Fibroblast of skin of left biceps (primary cell): ENCODE measurements at places on chromosomes 4 and X.

DNA sequence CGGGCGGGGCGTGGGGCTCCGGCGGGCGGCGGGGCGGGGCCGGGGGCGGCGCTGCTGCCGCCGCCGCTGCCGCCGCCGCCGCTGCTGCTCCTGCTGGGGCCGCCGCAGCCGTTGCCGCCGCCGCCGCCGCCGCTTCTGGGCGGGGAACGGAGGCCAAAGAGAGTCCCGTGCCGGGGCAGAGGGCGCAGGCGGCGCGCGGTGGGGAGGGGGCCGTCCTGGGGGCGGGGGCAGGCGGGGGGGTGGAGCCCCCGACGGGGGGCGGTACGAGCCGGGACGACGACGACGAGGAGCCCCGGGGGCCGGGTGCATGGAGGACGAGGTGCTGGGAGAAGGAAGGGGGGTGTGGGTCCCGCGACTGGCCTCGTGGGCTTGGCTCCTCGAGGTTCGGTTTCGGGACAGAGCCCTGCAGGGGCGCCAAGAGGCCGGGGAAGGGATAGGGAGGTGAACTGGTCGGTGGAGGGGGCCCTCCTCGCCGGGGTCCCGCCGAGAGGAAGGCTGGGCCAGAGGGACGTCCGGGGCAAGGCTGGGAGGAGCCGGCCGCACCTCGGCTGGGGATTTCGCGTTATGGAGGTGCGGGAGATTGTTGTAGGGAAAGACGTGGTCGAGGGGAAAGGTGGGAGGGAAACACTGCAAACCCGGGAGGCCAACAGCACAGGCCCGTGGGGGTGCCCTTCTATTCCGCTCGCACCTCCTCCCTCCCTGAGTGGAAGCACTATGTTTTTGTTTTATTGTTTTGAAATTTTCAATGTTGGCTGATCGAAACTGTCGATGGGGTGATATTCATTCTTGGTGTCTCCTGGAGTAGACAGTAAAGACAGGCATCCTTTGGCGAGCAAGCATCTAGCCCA lies 1.9 kb downstream of the BCORL1 start:
- no peak for DNase-seq

DNA sequence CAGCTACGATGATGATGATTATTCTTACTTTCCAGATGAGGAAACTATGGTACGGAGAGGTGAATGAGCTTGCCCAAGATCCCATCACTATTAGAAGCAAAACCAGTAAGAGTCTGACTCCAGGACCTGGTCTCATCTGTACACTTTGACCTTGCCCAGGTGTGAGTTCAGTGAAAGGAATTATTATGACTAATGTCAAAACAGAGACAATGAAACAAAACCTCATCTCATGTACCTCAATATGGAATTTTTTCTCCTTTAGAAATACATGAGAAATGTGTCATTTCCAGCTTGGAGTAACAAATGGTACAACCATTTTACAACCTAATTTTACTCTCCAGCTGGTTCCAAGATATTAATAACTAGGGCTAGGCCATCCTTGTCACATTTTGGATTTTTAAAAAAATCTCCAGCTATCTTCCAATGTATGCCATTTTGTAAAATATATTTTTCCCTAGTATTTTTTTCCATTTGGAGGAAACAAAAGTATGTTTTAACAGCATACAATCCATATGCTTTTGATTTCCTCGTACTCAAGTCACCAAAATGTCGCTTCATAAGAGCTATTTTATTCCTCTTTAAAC lies 213.8 kb downstream of the PTTG2 start:
- no peak for DNase-seq

- DNase-seq, result no peak
Observed at GRCh38 chr4:122930862-122931261, 8.5 kb upstream of the NUDT6 start.

- no peak for DNase-seq
Observed at GRCh38 chr4:94372228-94372978, 29.8 kb upstream of the HPGDS start.

GRCh38 chr4:86159216-86159615 lies 200.6 kb downstream of the MAPK10 start:
- no peak for DNase-seq

GRCh38 chr4:7285244-7286094 lies 93.1 kb downstream of the SORCS2 start:
- DNase-seq, result no peak

DNA sequence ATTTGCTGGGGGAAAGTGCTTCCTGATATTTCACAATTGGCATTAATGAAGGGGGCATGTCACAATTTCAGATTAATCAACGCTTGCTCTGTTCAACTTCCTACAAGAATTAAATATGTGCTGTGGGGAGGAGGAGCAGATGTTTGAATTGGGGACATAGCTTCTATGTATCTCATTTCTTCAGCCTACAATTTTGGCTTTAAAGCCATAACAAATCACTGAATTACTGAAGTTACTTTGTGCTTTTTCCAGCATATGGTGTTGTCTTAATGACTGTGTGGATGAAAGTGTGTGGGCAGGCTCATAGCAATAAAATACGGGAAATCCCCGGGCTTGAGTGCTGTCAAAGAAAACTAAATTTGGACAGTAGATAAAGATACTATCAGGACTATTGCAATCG lies 813 bp downstream of the TLR7 start:
- no peak for DNase-seq

DNA sequence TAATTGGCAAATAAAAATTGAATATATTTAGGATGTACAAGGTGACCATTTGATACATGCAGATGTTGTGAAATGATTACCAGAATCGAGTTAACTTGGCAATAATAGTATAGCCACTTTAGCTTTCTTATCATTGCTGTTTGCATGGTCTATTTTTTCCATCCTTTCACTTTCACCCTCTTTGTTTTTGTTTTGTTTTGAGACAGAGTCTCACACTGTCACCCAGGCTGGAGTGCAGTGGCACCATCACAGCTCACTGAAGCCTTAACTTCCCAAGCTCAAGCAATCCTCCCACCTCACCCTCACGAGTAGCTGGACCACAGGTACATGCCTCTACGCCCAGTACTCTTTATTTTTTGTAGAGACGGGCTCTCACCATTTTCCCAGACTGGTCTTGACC lies 218.6 kb upstream of the ADGRL3 start:
- DNase-seq, result no peak

DNA sequence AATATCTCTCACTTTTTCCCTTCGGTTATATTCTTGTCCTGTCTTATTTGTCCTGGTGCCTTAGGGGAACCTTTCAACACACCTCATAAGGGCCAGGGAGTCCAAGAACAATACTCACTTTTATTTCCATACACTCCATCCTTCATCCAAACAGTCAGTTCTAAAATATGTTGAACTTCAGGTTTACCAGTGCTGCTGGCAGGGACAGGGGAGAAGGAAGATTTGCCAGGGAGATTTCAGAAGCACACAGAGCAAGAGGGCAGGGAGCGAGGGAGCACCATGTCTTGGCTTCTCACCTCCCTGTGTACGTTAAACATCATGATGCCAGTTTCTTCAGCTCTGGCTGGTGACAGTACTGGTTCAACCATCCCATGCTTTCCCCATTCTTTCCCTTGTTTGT lies 631.1 kb upstream of the FAT1 start:
- DNase-seq, result no peak

GRCh38 chr4:37400241-37400881 lies 155.8 kb downstream of the NWD2 start:
- DNase-seq, result no peak

- no peak for DNase-seq
Observed at GRCh38 chr4:8853249-8853648, 18.4 kb downstream of the HMX1 start.

DNA sequence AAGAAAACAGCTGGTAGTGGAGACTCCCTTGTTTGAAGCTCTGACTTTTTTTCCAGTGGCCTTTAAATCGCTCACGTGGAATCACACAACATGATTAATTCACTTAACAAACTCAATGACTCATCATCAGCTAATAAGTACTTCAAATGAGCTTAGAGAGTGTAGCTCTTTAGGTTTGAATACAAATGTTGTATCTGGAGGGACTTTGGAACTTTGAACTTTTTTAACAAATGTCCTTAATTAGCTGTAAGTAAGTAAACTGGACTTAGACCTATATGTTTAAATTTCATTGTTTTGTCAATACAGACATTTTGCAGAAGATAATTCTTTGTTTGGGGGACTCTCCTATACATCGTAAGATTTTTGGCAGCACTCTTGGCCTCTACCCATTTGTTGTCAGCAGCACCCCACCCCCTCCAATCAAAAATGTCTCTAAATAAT lies 581.1 kb downstream of the SPRY1 start:
- no peak for DNase-seq

GRCh38 chr4:162952232-162952631 lies 214.5 kb downstream of the NAF1 start:
- DNase-seq, result no peak

DNA sequence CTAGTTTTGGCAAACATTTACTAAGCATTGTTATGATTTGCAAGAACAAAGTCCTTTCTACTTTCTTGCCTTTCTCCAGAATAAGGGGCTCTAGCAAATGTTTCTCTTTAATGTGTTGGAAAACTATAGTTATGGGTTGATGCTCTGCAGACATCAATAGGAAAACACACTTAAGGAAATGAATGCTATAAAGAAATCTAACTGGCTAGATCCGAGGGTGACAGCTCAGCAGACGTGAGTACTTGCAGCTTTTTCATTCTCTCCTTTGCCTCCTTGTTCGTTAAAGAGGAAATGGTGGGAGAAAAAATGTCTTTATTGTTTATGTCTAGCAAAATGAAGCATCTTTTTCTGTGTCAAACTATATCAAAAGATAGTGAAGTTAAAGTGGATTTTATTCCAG lies 6.3 kb downstream of the GUCY1B1 start:
- no peak for DNase-seq

DNA sequence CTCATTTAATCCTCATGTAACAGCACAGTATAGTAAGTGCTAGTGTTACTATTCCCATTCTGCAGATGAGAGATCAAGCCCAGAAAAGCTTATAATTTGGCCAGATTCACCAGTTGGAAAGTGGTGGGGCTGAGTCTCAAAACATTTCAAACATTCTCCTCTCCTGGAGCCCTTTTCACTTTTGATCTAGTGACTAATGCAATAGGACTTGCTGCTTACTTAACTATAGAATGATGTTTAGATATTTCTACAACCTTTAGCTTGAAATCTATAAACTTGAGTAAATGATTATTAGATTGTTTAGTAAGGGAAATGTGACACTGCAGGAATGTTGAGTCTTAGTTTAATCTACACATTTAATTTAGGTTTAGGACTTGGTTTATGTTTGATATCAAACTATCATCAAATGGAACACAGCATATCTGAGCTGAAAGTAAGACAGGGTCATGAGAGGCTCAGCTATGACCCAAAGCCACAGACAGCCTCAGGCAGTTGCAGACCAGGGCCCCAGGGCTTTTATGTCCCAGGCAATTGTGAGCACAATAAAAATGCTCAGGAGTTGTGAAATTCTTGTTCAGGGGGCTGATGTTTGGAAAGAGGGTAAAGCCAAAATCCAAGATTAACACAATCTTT lies 199.5 kb upstream of the HS3ST1 start:
- no peak for DNase-seq

GRCh38 chrX:84155938-84156337 lies 32.1 kb downstream of the RPS6KA6 start:
- no peak for DNase-seq

- DNase-seq, result no peak
Observed at GRCh38 chr4:78543424-78544125, 8.0 kb upstream of the ANXA3 start.
